ENCODE measurements at places on chromosomes 6 and 20.

DNA sequence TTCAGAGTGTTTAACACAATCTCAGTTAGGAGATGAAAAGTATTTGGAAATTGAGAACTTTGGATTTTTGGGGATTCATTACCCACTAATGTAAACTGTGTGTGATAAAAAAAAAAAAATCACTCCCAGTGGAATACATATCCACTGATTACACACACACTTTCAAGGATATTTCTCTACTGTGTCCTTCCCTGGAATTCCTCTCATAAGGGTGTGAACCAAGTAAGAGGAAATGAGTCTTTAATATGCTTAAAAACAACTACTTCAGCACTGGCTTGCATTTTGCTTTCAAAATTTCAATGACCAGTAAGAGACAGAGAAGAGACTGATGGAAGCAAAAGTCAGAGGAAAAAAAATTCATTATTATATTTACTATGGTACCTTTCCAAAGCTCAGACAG lies 24.5 kb upstream of the MYCT1 start:
- DNase-seq, result no peak

DNA sequence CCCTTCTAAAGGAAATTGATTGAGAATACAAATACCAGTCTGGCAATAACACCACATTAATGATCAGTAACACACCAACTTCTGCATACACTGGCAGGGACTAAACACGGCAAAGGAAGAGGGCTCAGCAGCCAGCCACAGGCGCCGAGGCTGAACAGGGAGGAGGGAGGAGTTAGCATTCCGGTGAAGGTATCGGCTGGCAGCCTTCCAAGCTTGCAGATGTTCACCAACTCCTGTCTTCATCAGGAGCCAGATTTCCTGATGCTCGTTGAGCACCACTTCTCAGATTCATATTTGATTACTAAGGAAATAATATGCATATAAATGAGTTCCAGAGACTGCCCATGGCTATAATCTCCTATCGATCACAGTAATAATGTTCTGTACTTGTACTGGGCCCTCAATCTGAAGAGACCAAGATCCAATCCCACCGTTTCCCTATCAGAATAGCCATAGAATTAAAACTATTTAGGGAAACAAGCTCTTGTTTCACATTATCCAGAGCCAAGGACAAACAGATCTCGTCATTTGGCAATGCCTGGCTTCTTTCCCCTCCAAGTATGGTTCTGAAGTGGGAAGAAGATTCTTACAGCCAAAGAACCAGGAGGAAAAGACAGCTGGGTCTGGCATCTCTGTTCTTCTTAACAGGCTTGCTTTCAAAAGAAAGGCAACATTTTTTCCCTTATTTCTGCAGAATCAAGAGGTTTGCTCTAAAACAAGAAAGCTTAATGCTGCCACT lies 42.2 kb downstream of the GFOD1 start:
- peak; percentile 37 for DNase-seq

GRCh38 chr6:27422651-27423332 lies 34.2 kb downstream of the ZNF391 start:
- DNase-seq, result no peak

- no peak for DNase-seq
Observed at GRCh38 chr6:73290435-73290834, 27.4 kb upstream of the KHDC1 start.

DNA sequence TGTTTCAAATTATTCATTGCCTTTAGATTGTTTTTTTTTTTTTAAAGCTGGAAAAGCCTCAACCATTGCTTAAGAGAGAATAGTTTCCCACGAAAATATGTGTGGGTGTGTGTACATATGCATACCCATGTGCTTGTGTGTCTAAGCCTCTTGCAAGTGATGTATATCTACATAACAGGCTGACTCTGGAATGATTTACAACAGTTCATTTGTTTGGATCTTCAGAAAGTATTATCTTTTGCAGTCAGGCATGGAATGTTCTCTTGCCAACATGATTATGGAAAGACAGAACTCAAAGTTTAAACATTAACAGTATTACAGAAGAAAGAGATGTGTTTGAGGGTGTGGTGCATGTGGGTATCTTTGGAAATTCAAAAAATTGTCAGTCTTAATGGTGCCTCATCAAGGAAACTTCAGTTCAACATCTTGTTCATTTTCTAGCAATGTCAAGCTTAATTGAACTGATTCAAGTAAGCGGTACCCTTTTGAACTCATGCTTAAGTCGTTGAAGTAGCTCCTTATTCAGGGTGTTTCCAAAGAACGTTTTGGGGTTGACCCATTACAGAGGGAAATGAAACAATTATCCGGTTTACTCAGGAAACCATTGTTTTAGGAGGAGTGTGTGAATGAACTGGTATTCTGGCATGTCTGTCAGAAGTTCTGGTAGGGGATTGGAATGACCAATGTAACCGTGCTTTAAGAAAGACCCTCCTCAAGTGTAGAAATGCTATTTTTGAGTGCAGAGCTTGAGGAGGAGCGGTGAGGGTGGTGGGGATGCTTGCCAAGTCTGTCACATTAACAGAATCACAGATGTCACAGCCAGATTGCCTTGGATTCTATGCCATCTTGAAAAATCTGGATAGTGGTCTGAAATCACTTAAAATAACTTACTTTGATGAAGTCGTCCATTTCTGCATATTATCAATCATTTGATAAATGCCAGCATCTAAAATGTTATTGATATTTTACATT lies 60.3 kb downstream of the ADGRG6 start:
- no peak for DNase-seq

DNA sequence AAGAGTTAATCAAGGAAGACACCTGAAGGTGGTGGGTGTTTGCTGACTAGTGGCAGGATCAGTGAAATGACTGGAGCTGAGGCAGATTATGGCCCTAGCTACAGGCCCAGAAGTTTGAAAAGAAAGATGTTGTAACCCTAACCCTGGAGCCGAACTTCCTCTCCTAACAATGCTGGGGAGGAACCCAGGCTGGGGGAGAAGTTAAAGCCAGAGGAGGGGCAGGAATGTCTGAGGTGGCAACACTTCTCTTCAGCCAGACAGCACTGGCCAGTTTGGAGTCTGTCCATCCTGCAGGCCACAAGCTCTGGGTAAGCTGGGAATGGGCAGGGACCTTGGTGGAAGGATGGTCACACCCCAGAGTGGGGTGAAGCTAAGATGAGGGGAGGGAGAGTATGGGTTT lies at the start of gene LST1:
TSS of gene LST1 (plus strand) at position 270 of the 400 bp plus-strand sequence. CDS start 1,023 bp downstream, outside the sequence.
- DNase-seq, result no peak

GRCh38 chr6:37056439-37057127 lies 51.1 kb downstream of the FGD2 start:
- DNase-seq, result no peak

DNA sequence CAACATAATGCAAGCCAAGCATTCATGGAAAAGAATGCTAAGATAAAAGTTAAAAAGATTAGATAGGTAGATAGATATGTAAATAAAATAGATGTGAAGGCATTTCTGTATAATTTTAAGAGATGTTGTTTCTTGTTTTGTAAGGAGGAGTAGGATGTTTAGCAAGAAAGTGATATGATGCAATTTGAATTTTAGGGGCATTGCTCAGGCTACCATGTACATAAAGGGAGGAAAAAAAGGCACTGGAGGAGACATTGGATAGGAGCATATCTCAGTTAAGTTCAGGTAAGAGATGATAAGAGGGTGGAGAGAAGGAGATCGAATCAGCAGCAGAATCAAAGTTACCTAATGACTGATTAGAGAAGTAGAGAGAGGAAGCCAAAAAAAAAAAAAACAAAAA lies 194.7 kb downstream of the TENT5A start:
- DNase-seq, result no peak

DNA sequence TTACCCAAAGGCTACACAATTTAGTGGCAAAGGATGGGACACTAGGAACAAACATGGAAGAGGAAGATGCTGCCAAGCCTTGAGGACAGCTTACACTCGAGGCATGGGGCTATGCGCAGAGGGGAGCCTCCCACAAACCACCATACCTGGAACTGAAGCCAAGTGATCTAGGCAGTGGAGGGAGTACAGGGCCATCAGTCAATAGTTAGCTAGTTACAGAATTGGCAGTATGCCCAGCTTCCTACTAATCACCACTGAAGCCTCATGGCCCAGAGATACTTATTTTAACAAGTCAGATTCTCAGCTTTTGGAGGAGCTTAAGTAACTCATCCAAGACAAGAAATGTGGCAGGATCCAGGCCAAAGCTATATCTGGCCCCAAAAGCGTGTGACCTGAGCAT lies 226.6 kb upstream of the MOCS1 start:
- no peak for DNase-seq

- DNase-seq, result no peak
Observed at GRCh38 chr6:107647439-107647948, 157.6 kb downstream of the SOBP start.

- peak; percentile 38 for DNase-seq
Observed at GRCh38 chr20:4961746-4962145, 39.6 kb downstream of the SLC23A2 start.

GRCh38 chr6:169427856-169428255 lies 174.2 kb upstream of the THBS2 start:
- no peak for DNase-seq

- DNase-seq, result no peak
Observed at GRCh38 chr6:17601386-17601703, 1.2 kb downstream of the FAM8A1 start.

Data from CD8-positive, alpha-beta T cell (primary cell).